ENCODE measurements at places on chromosomes 7 and 10. TPM values are rescaled to one million over a fixed set of nuclear protein-coding genes. Genes with fewer than 3 reads are reported as not detected.

The TNKS2 gene
- total RNA-seq, result 22.1 TPM

The MRPL43 gene
- total RNA-seq, result 45.7 TPM

The HYAL4 gene
- total RNA-seq, result not detected

The LRRD1 gene
- total RNA-seq, result not detected

The PPP1R9A gene
- total RNA-seq, result 11.5 TPM

The SERPINE1 gene
- 45.8 TPM for total RNA-seq

The PRSS37 gene
- total RNA-seq, result not detected

The ANKRD26 gene
- 10.6 TPM for total RNA-seq

The ZMIZ1 gene
- 47.6 TPM for total RNA-seq

The RADIL gene
- 0.35 TPM for total RNA-seq

The GRID2IP gene
- total RNA-seq, result 1.3 TPM

The ZNF775 gene
- 3.4 TPM for total RNA-seq

The CDCA7L gene
- total RNA-seq, result 252 TPM

Data from PC-9 (cell line).